ENCODE measurements at places on chromosomes 12 and 14.

DNA sequence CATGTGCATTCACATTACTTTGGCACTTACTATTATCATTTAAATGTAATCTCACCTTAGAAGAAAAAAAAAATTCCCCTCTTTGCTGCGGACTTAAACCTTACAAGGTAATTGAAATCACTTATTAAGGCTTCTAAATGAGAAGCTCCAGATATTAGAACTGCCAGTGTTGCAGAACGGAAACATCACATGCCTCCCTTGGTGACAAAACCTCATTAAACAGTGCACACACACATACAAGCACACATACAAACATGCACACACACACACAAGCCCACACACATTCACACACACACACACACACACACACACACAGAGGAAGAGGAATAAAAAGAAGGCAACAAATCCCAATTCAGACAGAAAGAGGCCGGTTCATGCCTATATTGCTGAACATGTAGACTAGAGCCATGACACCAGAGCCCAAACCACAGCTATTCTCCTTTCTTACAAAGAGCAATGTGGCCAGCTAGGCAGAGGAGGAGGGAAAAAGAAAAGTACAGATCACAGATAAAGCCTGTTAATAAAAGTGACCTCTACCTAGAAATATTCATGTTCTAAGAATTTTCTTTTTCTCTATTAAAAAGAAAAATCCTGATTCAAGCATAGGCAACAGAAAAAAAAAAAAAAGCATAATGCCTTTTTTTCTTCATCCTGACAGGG lies 405.2 kb upstream of the FLRT2 start:
- DNase-seq = no peak

DNA sequence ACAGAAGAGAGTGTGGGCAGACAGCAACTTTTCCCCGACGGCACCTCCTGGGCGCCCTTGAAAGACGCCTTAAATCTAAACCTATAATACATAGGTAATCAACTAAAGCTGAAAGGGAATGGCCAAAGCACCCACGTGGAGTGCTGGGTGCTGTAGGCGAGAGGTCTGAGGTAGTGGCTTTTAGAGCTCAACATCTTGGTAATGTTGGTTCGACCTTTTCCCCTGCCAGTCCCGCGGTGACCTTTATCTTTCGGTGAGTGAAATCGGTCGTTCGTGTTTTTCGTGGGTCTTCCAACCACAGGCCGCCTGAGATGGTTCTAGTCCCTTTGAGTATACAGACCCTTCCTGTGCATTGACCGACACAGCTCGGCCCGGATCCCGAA lies 9.1 kb downstream of the OR6S1 start:
- DNase-seq = peak; percentile 38

DNA sequence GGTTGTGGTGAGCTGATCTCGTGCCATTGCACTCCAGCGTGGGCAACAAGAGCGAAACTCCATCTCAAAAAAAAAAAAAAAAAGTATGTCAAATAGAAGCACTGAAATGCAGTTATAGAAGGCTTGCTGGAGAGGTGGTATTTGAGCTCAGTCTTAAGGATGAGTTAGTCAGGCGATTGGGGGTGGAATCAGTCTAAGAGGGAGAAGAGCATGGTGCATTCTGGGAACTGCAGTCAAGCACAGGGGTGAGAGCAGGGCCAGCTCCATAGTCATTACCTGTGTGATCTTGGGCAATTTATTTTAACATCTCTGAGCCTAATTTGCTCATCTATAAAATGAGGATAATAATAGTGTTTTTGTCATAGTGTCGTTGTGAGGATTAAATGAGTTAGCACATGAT lies 5.9 kb upstream of the GNB3 start:
- no peak for DNase-seq

DNA sequence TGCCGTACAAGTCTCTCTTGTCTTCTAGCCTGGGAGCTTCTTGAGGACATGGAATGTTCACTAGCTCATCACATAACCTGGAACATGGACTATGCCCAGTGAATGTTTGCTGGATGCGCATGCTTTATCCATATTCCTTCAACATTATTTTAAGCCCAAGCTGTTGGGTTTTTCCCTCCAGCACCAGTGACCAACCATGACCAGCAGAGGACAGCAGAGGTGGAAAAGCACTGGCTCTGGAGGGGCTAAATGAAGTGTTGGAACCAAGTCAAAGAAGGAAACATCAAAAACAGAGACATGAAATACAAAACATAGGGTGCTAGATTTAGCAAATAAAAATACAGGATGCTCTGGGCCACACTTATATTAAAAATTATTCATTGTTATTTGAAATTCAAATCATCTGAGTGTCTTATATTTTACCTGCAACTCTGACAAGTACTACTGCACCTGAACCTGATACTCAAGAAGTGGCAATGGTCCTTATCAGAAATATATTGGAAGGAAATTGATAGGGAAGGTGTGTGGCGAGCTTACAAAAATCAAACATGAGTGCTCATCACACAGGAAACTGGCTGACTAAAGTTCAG lies 23.1 kb upstream of the HELB start:
- no peak for DNase-seq

DNA sequence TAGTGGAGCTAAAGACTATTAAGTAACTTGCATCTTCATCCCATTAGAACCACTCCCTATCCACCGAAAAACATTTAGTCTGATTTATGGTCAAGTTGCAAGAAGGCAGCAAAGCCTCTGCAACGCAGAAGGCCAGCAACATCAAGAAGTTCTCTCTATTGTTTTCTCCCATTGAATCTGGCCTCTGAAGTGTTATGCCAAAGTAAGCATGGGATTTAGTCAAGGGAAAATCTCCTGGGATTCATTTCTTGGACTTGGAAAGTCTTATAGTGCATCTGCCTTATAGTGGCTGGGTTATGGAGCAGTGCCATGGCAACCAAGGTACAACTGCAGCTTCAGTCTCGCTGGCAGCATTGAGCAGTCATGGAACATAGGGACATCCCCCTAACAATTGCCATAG lies 87.7 kb upstream of the KRR1 start:
- DNase-seq = no peak

GRCh38 chr12:128507470-128507869 lies 240.5 kb downstream of the TMEM132C start:
- DNase-seq = no peak

DNA sequence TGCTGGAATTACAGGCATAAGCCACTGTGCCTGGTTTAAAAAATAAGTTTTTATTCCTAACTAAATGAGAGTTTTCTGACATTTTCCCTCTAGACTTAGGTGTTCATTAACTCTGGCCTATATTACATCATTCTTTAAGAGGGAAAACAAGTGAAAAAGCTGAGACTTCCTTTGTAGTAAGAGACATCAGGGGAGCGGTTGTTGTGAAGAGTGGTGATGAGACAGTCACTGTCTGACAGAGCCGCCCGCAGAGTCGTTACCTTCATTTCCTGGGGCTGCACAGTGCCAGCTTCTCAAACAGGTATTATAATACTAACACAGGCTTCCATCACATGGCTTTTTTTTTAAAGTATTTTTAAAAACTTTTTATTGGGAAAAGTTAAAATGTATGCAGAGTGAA lies 19.7 kb upstream of the TDRD9 start:
- DNase-seq = no peak

GRCh38 chr14:75220156-75220555 lies 43.7 kb upstream of the TMED10 start:
- no peak for DNase-seq

DNA sequence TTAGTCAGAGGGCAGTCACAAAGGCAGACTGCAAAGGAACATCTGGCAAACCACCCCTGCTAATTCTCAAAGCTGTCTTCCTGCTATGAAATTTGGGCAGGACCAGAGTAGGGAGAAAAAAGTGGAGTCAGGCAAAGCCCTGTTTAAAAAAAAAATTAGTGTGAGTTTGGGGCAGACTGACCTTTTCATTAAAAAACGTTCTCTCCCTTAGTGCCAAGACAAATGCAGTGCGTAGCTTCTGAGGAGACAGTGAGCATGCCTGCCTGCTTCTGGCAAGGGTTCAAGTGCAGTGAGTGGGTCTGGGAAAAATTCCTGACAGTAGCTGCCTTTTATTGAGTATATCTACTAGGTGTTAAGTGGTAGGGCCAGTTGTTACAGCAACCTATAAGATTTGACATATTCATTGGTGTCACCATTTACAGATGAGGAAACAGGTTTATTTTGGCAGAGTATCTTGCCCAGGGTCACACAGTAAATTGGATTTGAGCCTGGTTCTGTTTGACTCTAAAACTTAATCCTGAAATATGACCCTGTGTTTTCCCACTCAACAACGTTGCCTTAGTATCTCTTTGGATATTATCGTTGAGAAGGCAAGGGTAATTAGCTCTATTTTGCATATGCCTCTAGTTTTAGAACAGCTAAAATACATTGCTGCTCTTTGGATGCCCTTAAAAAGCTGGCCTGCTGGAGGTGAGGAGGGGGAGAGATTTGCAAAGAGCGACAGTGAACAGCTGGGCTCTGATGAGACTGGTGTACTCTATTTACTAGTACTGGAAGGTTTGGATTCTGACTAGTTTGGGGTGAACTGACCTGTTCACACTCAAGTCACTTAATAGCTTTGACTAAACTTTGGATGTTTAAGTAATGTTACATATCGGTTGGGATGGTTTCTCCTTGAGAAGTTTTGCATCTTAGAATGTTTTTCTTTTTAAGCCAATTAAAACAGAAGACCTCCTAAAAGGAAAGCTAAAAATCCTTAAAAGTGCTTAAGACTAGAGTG lies 72.8 kb downstream of the PAPOLA start:
- no peak for DNase-seq

- DNase-seq = no peak
Measured at GRCh38 chr14:70744641-70745040, 64.7 kb downstream of the MAP3K9 start.

DNA sequence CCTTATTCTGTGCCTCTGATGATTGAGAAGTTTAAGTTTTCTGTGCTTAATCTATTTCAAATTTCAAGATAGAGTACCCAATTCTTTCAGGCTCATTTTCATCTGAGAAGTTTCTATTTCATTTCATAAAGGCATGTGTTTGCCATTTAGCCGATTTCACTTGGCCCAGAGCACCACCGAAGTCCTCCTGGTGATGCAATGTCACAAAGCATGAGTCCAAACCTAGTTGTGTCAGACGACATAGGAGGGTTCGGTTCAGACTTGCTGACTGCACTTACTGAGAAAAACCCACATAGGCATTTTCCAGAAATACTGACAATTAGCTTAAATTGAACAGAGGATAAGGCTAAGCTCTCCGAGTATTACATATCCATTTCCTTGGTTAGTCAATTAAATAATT lies 152.4 kb upstream of the FAR2 start:
- DNase-seq = no peak

DNA sequence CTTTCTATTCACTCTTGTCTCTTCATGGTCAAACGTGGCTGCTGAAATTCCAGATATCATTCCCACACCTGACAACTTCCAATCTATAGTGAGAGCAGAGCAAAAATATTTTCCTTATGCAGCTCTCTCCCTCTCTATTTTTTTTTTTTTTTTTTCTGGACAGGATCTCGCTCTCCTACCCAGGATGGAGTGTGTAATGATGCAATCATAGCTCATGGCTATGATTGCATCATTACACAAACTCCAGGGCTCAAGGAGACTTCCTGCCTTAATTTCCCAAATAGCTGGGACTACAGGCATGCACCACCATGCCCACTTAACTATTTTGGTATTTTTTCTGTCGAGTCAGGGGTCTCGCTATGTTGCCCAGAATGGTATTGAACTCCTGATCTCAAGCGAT lies 1398.9 kb downstream of the AACS start:
- DNase-seq = no peak
